Anterior cingulate cortex (tissue), 58 donors: ENCODE measurements at places on chromosomes 5 and 9.

GRCh38 chr5:135188233-135188914 is 154.3 kb upstream of the PITX1 start:
- no peak for DNase-seq

GRCh38 chr9:93292664-93293328 is 108.9 kb downstream of the WNK2 start:
- DNase-seq: no peak

- DNase-seq: no peak
Measured at GRCh38 chr9:135600296-135600817, 38.8 kb downstream of the PAEP start.

DNA sequence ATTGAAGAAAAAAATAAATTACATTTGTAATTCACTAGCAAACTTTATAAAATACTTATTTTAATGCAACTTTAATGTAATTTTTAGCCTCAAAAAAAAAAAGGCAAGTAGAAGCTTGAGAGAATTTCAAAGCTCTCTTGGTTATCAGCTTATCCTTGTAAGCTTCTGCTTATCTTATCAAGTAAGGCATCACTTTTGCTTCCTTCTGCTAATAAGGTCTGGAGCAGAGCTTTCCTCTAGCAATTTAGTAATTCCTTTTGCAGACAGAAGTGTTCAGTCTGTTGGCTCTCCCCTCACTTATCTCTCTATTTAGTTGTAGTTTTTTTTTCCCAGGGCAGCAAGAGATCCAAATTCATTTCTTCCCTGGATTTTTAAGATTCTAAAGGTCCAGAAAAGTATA is 525.0 kb downstream of the ISL1 start:
- DNase-seq: no peak

GRCh38 chr5:116650544-116650943 is 75.9 kb upstream of the SEMA6A start:
- no peak for DNase-seq

DNA sequence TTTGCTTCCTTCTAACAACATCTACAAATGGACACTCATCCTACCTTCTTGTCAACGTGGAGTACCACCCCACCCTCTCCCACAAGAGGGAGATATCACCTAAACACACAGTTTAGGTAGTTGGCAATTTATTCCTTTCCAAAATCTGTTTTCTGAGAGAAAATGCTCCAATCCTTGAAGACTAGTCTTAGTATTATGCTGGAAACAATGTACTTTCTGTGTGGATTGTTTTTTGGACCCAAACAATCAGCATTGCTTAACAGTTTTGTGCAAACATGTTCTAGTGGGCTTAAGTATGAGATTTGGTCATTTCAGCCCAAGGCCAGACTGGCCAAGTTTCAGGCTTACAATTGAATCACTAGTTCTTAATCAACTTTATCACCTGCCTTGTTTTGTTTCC is 359.1 kb downstream of the ARHGEF28 start:
- DNase-seq: no peak

DNA sequence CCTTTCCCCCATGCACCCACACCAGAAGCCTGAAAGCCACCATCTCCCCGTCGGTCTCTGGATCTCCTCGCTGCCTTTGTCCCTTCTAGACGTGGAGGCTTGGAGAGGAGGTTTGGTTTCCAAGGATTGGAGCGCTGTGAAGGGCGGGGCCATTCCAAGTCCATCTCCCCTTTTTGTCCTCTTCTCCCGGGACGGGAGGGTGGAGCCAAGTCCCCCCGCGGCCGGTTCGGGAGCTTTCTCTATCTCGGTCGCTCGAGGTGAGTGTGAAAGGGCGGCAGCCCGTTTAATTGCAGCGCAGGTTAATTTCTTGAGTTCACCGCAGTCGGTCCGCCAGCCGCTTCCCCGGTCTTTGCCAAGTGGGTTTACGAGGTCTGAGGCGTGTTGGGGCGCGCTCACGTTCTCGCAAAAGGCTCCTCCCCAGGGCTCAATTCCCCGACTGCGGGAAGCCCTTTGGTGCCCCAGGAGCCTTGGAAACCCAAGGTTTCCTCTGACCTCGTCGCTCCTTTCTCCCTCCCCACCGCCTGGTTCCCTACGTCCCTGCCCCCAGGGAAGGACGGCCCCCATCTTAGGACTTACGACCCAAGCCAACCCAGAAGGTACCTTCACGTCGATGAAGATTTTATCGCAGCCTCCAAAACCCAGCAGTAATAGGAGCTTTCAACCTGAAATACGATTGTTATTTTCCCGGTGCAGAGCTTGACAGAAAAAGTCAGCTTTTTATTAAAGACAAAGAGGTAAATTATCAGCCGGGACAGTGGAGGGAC is 2.8 kb upstream of the ZNF462 start:
- no peak for DNase-seq

- no peak for DNase-seq
Measured at GRCh38 chr9:110357505-110357904, 19.8 kb upstream of the TXNDC8 start.

- DNase-seq: peak; percentile 0
Measured at GRCh38 chr5:102511666-102512065, 12.9 kb upstream of the SLCO6A1 start.

- DNase-seq: no peak
Measured at GRCh38 chr5:168786147-168786546, 207.0 kb upstream of the PANK3 start.

GRCh38 chr5:131994533-131995226 is 16.8 kb downstream of the ACSL6 start:
- no peak for DNase-seq

DNA sequence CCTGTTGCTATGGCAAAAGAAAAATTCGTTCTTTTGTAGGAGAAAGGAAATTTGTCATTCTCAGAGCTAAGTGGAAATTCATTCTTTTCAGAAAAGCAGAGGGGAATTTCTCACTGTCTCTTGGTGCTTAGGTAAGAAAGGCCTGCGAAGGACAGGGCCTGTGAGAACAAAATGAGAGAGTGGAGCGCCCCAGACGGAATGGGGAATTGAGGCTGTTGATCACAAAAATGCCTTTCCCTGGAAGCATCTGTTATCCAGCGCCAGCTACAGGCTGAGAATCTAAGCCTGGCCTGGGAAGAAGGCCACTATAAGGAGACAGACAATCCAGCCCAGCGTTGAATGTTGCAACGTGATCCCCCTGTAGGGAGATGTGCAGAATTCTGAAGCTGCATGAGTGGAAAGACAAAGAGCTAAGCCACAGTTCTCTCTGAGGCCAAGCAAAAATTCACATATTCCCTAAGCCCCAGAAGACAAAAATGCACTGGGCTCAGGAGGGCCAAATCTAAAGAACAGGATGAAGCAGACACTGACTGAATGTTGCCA is 44.8 kb upstream of the CLK4 start:
- DNase-seq: no peak

- no peak for DNase-seq
Measured at GRCh38 chr9:105355781-105356180, 92.1 kb upstream of the FSD1L start.
